ENCODE measurements at places on chromosomes 4 and X.
A peak's percentile ranks its signal among the peaks of the same experiment; 100 is the strongest.

DNA sequence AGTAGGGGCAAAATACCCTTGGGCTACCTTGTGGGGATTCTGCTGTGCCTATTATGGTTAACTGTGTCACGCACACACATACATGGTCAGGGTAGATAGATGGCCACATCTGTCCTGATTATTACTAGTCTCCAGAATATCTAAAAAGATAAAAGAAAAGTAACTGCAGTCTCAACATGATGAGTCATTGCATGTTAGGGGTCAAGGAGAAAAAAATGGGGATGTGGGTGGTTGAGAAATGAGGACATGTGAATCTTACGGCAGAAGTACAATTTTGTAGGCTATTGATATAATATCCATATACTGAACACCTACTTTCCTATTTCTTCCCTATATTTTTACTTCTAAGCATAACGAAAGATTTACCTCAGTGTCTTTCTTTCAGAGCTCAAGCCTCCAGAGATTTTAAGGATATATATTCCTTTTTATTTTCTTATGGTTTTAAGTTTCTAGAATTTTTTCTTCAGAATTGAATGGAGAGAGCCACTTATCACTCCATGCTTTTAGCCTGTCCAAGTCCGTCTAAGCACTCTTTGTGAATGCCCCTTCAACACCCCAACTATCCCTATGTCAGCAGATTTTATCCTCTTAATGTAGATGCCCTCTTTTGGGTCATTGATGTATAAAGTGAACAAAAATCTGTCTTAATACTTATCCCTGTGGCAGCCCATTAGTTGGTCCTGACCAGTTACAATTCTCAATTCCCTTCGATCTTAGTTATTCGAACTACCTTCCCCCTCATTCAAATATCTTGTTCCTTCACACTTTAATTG is 642.2 kb downstream of the IQCM start:
- no peak for DNase-seq

DNA sequence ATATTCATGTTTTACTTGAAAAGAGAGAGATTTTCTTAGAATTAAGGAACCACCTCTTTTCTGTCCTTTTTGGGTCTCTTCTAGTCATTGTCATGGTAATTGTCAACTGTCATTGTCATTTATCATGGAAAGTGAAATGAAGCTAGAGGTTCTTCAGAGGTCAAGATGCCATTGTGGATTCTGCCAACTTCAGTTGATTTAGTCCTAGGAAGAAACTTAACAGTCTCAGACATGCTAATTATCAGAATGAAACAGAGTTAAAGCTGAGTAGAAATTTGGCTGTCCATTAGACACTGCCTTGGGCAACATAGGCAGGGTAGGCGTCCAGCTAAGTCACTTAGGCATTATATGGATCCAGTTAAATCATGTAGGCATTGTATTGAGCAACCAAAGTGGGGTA is 796.1 kb upstream of the ADGRL3 start:
- no peak for DNase-seq

DNA sequence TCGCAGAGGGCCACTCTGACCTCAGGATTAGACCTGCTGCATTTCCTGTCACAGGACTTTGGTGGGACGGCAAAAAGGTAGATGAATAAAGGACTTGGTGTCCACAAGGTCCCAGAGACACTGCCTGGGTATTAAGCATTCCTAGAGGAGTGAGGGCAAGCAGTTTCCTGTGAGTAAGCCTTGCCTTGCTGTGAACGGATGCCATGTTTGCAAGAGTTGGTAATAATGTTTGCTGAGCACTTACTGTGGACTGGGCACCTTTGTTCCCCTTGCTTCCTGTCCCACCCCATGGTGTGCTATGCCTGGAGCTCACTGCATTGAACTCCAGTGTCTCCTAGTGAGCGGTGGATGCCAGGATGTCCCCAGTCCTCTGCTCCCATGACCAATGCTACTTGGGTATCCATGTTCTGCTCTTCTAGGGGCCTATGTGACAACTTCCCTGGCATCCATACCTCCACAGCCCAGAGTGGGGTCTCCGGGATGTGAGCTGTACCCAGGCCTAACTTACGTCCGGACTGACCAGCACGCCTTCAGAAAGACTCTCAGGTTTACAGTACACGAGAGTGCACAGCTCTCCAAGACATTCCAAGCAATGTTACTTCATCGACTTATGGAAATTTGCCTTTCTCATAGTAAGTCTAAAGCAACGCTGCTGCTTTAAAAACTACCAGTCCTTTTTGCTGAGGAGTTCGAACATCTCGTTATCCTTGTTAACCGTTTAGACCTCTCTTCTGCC is 95.5 kb upstream of the MSX1 start:
- peak; percentile 54 for DNase-seq

GRCh38 chrX:10653302-10653701 is 32.9 kb upstream of the MID1 start:
- DNase-seq = no peak

DNA sequence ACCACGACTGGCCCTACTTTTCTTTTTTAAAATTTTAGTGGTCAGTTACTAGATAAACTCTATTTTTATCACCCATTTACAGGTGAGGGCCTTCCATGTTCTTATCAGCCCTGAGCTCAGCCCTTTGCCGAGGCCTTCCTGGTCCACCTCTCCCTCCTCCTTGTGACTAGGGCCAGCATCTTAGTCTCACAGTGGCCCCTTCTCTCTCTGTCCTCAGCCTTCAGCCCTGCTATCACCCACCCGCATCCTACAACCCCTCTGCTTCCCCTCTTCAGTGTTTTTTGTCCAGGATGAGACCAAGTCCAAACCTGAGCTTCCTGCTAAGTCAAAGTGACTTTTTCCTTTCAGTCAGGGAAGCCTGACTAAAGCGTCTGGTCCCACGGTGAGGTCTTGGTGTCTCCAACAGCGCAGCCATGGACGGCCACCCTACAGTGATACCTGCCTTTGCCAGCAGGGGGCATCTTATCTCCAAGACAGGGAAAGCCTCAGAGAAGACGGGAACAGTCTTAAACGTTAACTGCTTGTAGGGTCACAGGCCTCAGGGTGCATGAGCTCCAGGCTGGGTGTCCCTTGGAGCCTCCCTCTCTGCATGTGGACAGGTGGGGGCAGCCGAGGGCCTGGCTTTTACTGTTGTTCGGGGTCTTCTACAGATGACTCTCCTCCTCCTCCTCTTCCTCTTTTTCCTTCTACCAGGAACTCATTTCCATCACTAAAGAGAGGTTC is 11.7 kb upstream of the GAGE10 start:
- DNase-seq = peak; percentile 52

DNA sequence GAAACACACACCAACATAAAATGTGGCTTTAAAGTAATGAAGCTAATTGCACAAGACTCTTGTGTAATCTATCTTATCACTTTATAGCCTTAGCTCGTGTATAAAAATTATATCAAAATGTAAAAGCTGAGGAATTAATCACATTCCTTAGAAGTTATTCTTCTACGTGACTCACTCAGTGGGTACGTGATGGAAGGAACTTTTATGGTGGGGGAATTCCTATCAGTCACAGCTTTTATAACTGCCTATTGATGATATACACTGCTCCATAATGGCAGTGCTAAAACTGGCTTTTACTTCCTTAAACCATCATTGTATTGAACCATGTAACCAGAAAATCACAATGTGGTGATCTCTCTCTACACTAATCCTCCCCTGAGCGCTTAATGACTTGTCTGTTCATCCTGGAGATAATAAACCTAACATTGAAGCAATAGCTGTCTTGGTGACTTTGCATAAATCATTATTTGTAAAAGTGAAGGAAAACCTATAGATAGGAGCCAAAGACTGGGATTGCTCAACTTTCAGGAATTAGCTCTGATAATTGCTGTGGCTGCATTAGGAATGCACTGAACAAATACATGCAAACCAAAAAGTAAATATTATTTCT is 276.7 kb downstream of the GBA3 start:
- peak; percentile 67 for DNase-seq

DNA sequence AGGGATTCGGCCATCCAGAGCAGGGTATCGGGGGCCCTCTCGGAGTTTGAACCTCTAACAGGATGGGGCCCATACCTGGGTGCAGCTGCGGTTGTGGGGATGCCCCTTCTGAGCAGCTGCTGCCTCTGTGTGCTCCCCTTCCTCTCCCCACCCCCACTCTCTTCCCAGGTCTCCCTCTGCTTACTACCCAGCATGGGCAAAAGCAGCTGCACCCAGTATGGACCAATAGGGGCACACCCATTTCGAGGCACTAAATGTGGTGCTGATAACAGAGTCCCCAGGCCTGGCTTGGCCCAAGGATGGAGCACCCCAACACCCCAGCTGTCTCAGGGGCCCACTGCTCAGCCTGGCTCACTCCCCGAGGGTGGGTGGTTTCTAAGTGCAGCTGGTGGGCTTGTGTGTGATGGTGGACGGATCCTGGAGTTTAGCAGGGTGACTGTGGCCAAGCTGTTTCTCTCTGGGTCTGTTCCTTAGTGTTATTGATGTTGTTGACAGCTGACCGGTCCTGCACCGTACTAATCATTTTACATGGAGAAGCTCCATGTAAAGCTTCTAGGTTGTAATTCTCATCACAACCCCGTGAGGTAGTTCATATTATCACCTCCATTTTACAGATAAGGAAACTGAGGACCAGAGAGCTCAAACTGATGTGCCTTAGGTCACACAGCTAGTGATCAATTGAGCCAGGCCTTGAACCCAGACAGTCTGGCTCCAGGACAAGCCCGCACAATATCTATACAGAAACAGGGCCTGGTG is 13.1 kb upstream of the KIAA0232 start:
- no peak for DNase-seq

DNA sequence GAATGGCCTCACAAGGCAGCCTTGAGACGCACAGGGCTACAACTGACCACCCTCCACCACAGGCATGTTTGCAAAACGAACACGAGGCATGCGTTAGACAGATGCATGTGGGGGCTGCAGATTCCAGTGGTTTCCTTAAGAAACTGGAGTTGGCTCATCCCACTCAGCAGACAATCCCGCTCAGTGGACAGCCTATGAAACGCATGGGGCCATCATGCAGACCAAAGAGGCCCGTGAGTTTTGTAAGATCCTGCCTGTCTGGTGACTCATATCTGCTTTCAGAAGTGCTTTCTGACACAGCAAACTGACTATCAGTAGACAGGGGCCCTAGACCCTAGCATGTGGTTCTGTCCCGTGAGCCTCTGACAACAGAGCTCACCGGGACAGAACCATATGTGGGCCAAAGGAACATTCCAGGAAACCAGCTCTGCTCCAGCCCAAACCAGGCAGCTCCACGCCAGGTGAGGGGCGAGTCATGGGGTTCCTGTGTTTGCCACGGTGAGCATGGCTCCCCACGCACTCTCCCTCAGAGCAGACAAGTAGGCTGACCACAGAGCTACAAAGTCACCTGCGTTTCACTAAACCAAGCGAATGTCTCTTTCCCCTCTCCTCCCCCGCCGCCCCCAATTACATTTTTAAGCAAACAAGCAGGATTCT is 74.4 kb downstream of the MTMR1 start:
- DNase-seq = peak; percentile 90

GRCh38 chr4:142817442-142817841 is 28.7 kb downstream of the INPP4B start:
- DNase-seq = peak; percentile 97

DNA sequence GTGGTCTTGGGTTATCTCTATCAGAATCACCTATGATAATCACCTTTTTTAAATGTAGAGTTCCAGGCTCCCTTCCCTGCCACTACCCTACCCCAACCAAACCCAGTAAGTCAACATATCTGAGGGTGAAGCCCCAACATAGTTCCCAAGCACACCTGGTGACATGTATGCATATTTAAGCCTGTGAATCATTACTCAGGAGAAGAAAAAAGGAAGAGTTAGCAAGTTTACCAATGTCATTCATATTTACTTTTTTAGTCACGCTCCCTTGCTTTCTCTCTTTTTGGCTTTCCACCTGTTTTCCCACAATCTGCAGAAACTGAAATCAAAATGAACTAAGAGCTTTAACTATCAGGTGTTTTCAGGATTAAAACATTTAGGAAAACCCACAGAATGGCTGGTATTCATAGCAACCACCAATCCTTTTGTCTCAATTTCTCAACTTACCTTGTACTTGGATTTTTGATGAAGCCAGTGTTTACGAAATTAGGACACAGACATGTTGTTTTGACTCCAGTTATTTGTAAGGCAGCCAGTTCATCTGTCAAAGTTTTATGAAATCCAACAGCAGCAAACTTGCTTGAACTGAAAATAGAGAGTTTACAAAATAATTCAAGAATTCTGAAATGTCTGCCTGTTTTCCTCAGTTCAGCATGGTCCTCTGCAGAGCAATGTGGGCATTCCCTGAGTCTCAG is 34.0 kb downstream of the HSD17B11 start:
- DNase-seq = no peak

DNA sequence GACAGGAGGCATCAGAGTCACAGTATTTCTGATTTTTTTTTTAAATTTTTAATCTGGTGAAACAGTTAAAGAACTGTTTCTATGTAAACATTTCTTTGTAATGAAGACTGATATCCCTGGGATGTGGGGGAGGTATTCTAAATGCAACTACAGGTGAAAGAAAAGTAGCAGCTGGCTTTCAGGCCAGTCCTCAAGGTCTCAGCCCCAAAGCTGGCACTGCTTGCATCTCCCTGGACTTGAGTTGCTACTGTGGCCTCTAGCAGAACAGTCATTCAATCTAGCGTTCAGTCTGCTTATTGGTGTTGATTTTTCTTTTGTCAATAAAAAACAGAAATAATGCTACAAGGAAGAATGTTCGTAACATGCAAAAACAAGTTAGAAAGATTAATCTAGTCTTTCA is 4.9 kb downstream of the MBNL3 start:
- no peak for DNase-seq

- peak; percentile 85 for DNase-seq
These were observed 104.9 kb downstream of the FAM53A start for GRCh38 chr4:1579001-1579900.

GRCh38 chr4:109302361-109303139 is at the start of gene COL25A1:
COL25A1 (minus strand) TSS chr4:109302658.
- peak; percentile 40 for DNase-seq

DNA sequence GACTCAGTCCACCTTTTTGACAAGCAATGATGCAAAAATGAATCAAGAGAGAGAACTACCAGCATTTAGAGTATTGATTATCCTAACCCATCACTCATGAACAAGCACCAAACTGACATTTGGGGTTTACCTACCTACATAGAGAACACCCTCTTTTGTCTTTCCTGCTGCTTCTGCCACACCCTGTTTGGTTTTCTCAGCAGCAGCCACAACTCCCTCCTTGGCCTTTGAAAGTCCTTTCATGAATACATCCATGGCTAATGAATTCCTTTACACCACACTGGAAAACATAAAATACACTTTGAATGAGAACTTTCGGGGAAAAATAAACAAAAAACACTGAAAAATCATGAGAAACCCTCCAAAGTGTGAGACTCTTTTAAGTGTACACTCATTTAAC is 1.5 kb downstream of the SNCA start:
- no peak for DNase-seq

DNA sequence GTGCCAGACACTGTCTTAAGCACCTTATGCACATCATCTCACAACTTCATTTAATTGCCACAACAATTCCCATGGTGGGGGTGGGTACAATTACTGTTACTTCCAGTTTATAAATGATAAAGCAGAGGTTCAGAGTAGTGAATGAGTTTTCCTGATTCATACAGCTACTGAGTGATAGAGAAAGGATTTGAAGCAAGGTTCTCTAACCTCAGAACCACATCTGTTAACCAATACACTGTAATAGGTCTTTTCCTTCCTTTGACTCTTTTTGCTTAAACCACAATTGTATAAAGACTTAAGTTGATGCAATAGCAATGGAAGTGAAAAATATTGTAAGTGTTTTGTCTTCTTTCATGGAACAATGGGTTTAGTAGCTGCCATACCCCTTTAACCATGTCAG is 43.5 kb upstream of the PAK3 start:
- no peak for DNase-seq
